ENCODE measurements at places on chromosomes 1 and 21. TPM values are rescaled to one million over a fixed set of nuclear protein-coding genes. Genes with fewer than 3 reads are reported as not detected.

DNA sequence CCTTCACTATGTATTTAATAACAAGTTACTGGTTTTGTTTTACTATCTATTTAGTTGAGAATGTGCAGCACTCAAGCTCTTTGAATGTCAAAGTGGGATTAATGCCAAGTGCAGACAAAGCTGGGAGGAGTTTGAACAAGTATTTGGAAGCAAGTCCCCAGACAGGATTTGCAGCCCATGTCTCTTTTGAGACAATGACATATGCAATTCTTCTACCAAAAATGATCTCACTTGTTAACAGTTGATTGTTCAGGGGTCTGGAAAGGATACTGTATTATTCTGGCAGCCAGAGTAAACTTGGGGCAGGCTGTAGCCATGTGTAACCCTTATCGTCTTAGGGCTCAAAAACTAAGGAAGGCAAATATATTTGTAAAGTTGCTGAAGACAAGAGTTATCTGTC, 15.8 kb downstream of the COLGALT2 start:
- peak; percentile 86 for DNase-seq

GRCh38 chr1:41859686-41860085, 59.0 kb downstream of the HIVEP3 start:
- DNase-seq: no peak

- no peak for DNase-seq
These were observed 65.0 kb downstream of the SYT6 start for GRCh38 chr1:114088392-114089299.

DNA sequence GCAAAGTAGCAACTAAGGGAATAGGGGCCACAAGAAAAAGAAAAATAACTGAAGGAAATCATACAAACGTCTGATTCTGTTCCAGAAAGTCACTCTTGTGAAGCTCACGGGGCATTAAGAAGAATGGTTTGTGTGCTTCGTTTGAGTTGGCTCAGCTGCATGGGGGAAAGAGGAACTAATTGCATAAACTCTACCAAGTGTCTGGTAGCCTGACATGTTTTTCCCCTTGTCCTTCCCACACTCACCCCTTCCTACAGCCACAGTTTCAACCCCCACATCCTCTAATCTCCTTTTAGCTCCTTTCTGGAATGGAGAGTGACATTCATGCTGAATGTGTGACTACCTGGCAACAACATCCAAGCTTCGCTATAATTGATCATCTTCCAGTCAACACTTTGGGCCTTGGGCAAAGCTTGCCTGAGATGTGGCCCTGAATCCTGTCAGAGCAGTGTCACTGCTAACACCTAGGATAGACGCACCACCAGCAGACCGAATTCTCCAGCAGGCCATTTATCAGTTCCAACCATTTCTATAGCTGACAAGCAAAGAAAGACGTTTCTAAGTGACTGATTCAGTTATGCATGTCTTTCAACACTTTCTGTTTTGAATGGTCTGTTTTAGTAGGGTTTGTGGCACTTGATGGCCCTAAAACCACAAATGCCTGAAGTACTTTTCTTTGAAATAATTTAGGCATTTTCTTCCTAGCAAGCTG, 439.6 kb downstream of the TTLL7 start:
- DNase-seq: no peak

Gene F13B
- not detected for total RNA-seq

- no peak for DNase-seq
These were observed 14.6 kb upstream of the C1orf105 start for GRCh38 chr1:172405912-172406311.

Gene MX2
- total RNA-seq: 10.3 TPM

- no peak for DNase-seq
These were observed 156.4 kb upstream of the ZC3H12A start for GRCh38 chr1:37317870-37318467.

Gene LEFTY2
- 3.9 TPM for total RNA-seq

DNA sequence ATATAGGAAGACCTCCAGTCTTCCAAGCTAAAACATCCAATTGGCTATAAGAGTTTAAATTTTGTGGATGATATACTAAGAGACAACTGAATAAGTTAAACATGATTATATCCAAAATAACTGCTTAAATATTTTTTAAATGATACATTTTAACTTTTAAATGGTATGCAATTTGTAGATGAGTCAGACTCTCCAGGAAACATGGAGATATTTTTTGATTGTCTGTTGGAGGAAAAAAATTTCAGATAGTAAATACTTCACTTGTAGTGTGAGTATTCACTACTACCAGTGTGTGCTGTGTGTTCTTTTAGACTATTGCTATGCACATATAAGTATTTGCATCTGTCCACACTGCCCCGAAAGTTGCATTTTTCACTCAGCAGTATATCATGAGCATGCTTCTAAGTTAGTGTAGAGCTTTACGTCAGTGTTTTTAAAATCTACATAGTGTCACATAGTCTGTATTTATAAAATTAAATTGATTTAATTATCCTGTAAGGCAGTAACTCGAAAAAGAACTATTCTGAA, 91.1 kb downstream of the USP25 start:
- DNase-seq: no peak

- peak; percentile 20 for DNase-seq
These were observed 299.2 kb downstream of the PBX1 start for GRCh38 chr1:164858096-164858632.

DNA sequence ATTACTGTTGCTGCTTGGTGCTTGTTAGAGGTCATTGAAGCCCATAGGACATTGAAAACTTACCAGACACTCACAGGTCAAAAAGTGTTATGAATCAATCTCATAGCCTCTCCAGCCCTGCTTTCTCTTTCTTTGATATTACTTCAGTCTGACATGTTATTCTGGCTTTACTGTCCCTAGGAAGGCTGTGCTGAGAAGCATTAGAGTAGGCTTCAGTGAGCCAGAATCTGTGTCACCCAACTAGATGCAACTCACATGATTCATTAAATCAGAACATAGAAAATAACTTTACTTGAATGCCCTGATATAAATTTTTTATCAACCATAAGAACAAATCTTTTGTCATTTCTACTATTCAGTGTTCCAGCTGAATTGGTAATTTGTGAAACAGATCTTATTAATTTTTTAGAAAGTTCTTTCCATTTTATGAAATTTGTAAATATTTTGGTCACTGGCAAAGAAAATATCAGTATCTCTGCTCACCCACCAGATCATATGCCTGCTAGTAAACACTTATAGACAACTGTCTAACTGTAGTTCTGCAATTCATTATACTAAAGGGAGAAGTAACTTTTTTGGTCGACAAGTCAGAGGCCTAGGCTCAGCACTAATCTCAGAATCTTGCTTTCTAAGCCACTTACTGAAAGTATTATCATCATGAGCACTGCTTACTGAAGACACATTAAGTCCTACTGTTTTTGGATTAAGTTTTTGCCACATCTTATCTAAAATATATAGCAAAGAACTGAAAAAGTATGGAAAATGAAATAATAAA, 48.2 kb downstream of the RPAP2 start:
- DNase-seq: no peak

GRCh38 chr1:53430261-53430660, 28.9 kb upstream of the DMRTB1 start:
- DNase-seq: no peak

- DNase-seq: no peak
These were observed 58.0 kb downstream of the MDM4 start for GRCh38 chr1:204574016-204574864.

Gene CFHR1
- 1.2 TPM for total RNA-seq

- DNase-seq: no peak
These were observed 6.8 kb downstream of the CFAP410 start for GRCh38 chr21:44332383-44332782.

- DNase-seq: no peak
These were observed 22.4 kb downstream of the CASZ1 start for GRCh38 chr1:10773851-10774614.

DNA sequence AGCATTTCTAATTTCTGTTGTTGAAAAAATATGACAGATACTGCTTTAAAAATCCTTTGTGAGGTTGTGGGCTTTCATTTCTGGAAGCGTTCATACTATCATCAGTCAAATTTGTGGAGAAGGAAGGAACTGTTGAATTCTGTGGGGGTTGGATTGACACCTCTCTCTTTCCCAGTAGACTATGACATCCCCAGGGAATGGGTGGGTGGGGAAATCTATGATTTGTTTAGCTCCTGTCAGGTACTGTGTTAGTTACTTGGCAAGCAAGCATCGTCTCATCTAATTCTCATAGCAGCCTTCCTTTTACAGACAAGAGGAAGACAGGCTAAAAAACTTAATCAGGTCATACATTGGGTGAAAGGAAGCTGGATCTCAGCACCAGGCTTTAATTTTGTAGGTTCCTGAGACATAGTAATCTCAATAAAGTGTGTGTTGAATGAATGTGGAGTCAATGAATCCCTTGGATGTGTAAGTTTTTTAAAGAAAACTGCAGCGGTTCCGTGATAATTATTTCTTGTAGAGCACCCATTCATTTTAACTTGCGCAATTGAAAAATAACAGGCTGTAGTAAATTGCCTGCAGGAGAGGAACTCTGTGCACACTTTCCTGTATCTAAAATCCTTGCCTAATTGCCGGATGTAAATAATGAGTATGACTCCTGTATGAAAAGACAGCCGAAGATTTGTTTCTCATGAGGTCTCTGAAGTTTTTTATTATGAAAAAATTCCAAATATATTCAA, 60.6 kb downstream of the MYOM3 start:
- no peak for DNase-seq

DNA sequence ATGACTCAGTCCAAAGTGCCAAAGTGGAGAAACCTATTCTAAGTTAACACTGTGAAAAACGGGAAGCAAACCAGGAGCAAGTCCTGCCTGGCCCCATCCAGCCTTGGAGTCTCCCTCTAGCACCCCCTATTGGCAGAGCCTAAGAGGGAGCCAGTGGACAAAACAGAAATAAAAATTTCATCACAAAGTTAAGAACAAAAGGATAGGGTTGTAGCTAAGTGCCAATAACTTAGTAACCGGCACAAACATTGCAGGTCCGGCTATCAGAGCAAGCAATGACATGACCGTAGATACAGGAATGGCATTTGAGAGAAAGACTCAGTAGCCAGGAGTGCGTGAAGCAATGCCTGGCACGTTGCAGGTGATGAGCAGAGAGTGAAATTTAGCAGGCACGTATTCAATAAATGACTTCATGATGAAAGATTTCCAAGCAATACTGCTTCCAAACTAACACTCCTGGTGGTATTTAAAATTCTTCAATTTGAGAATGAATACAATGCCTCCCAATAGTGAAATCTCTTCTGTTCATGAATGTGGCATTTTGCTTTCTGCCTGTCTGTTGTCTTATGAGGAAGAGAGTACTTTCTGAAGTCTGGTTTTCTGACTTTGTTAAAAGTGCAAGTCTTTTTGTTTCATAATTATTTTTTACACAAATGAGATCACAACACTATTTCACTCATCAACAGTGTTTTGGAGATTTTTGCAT, 391.0 kb downstream of the OMA1 start:
- DNase-seq: no peak

DNA sequence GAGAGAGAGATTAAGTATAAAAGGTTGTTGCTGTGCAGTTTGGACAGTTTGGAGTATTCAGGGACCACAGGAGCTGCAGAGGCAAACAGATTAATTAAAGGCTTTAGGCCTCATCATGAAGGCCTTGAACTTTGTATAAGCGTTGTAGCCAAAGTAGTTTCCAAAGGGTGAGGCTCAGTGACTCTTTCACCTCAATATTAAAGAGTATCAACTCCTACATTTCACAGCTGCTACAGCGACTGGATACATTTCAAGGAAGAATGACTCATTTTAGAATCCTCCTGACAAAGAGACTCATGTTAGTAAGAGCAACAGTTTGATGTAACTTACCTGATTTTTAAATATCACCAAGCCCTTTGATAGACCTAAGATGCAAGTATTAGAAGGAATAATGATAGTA, 355.5 kb downstream of the HLX start:
- DNase-seq: no peak

Gene RLF
- 67.7 TPM for total RNA-seq

Gene NFIA
- total RNA-seq: 105 TPM

- DNase-seq: no peak
These were observed 681 bp downstream of the B4GALT2 start for GRCh38 chr1:43979528-43980254.

DNA sequence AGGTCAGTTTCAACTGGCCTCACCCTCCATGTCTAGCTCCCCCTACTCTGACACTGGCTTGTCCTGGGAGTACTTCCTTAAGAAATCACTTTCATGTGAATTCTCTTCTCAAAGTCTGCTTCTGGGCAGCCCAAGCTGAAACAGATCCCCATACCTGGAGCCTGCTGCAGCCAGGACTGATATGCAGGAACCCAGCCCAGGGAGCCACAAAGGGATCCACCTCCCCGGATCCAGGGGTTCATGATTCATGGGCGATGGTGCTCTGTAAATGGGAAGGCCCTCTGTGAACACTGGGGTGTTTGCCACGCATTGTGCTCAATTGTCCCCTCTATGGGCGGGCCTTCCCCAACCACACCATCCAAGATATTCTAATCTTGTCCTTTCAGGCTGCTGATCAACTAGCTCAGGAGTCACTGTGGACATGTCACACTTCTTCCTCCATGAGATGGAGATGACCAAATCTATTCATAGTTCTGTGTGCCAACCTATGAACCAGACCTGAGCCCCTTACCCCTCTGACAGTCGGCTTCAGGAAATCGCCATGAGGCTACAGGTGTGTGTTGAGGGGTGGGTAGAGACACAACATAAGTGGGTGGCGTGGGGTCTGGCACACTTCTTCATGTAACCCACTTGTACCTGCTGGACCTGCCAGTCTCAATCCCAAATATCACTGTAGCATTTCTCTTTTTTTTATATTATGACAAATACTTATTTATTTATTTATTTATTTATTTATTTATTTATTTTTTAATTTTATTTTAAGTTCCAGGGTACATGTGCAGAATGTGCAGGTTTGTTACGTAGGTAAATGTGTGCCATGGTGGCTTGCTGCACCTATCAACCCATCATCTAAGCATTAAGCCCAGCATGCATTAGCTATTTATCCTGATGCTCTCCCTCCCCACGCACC, 41.8 kb downstream of the RUNX3 start:
- DNase-seq: no peak

DNA sequence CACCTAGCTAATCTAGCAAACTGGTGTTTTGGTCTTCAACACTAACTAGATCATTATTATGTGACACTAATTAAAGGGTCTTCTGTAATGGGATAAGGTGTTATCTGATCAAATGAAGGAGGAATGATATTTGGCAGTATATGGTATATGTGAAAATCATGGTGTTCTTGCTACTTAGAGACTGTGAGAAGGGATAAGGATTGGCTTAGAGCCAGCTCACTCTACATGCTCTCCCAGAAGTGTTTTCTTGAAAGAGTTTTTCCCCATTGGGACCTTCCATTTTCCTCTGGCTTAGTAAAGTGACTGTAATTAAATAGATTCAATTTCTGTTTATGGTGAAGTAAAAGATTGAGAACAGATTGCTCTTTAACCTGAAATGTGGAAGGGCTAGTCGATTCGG, 71.2 kb upstream of the RGL1 start:
- no peak for DNase-seq

Gene HSPA6
- total RNA-seq: 1.2 TPM

Gene FCRL1
- 0.63 TPM for total RNA-seq

GRCh38 chr1:172144445-172145061, 275.9 kb upstream of the C1orf105 start:
- peak; percentile 85 for DNase-seq

- no peak for DNase-seq
These were observed 63.1 kb downstream of the MTR start for GRCh38 chr1:236858165-236858564.

- no peak for DNase-seq
These were observed 2.3 kb downstream of the LDLRAD2 start for GRCh38 chr1:21814241-21814918.
